ENCODE measurements at places on chromosomes 5 and 9.

DNA sequence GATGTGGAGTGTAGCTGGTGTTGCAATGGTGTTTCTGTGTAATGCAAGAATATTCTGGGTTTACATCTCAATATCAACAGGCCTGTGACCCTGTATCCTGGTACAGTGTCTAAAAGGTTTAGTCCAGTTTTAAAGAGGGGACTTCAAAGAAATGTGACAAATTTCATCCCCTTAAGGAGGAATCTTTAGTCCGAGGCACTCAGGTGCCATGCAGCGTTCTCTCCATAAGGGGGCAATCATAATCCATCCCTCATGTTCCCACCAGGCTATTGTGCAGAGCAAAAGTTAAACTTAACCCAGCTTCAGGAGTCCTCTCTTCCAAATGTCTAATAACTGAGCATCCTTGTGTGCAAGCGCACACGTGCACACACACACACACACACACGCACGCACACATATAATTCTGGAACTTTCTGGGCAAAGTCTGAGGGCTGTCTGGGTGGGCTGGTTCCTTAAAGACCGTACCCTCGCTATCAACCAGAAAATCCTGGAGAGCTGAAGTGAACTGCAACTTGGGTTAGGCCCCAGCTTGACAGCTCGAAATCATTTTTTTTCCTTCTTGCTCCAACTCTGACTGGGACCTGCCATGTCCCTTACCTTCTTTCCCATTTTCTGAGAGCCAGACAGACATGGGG lies 46.0 kb downstream of the CRB2 start:
- peak; percentile 61 for DNase-seq

- DNase-seq, result no peak
Measured at GRCh38 chr9:133882849-133883755, 109.0 kb downstream of the VAV2 start.

DNA sequence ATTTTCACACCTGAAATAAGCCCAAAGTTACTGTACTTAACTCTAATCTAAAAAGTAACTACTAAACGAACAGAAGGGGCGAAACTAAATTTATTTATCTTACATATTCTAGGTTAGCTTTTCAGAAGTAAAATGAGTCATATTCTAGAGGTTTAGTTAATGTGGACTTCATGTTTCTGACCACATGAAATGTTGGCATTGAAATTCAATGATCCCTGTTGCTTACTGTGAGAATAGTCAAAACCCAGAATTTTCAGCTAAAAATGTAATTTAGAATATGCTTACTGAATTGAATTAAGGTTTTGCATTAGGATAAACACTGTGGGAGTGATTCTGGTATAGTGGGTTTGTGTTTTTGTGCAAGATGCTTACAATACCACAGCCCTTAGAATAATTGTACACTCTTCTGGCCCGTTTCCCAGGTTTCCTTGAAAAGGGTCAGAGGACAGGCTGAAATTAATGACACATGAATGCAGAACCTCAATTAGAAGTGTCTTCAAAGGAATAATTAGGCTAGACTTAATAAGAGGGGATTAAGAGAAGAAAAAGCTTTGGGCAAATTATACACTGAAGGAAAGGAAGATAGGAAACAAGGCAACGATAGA lies 1.4 kb upstream of the SNX18 start:
- no peak for DNase-seq

GRCh38 chr9:98832768-98833089 lies 25.3 kb downstream of the GALNT12 start:
- no peak for DNase-seq

GRCh38 chr9:72129271-72130156 lies 19.7 kb upstream of the GDA start:
- no peak for DNase-seq

DNA sequence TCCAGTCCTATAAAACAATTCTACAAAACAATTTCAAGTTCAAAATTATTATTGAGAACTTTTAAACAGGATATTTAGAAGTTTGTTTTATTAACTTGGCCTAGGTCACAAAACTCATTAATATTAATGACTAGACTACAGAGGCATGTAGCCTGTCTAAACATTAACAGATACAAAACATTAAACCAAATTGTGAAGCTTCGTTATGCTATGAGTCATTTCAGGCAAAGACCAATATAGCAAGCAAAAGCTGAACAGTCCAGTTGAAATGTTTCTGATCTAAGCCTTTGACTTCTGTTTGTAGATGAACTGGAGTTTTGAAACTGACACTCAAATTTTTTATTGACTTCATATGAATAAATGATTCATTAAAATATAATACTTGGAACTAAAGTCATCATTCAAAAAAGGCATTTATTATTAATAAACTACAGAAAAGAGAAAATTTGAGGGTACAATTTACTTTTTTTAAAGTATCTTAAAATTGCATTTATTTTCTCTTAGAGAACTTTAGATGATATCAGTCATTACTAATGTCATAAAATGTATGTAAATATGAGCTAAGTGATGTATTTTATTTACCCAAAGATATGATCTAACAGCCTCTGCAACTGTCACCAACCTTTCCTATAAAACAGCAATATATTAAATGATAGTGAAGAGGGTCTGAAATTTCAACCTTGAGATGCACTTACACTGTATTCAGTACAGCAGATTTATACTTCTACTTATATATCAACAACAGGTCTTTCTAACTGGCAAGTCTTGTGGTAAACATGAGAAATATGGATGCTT lies 188.8 kb downstream of the COMMD10 start:
- DNase-seq, result peak; percentile 15

DNA sequence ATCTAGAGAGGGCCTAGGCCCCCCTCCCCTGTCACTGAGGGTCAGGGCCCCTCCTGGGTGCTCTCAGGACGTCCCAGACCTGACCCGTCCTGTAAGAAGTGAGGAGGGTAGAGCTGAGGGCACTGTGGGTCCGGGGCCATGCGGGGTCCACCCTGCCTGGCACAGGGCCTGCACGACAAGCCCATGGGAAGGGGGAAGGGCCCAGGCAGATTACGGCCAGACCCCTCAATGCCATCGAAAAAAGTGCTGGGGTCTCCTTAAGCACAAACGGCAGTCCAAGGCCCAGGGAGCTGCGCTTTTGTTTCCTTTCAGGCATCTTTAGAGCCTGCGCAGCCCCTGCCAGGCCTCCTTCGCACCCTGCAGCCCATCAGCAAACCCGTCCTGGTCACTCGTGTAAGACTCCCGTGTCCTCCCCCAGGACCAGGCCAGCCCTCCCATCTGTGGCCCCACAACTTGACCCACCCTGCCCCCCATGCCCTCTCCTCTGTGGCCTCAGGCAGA lies 4.4 kb upstream of the EXOC3 start:
- DNase-seq, result no peak

GRCh38 chr9:341634-342421 lies 127.2 kb downstream of the DOCK8 start:
- no peak for DNase-seq

DNA sequence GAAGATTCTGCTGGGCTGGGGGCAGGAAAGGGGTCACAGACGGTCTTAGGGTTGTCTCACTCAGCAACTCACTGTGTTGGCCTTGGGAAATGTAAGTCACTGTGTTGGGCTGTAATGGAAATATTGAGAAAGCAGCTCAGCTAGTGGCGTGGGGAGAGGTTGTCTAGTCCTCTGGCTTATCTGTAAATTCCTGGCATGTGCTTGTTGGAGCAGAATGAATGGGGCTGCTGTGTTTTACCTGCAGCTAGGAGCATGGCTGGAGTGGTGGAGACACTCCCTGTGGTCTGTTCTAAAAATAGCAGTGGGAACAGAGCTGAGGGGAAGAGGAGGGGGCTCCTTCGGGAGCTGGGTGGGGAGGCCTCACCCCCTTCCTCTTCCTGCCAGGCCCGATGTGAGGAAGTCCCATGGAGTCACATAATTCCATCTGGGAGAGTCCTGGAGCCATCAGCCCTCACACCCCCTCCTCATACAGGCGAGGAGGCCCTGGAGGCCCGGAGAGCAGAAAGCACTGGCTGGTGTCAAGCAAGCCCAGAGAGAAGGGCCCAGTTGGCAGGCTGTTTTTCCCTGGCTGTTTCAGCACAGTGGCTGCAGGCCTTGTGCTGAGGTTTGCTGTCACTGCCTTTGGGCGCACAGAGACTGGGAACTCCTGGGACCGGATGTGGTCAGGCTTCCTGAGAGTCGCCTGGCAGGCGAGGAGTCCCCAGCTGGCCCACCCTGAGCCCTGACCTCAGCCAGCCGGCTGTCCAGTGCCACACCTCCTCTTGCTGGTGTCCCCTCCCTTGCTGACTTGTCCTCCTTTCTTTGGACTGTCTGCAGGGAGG lies 84.9 kb downstream of the RGS3 start:
- no peak for DNase-seq
